KBM-7 (cell line): ENCODE measurements at places on chromosomes 2 and 18.

- DNase-seq = peak; percentile 72
These were observed 9.1 kb downstream of the TMEM127 start for GRCh38 chr2:96256611-96257113.

DNA sequence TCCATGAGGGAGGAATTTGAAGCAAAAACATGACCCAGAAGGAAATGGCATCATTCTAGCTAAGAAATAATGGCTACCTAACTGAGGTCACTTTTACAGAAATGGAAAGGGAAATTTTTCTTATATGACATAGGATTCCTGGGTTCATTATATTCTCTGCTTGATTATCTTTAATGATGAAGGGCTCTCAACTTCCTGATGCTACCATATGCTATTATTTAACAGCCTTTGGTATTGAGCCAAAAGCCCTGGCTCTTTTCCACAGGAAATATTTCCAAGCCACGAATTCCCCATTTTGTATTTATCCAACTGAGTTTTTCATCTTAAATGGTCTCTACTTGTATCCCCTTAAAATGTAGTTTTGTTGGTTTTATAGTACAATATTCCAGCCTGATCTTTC lies 63.2 kb upstream of the NPAS2 start:
- DNase-seq = no peak

GRCh38 chr2:232927032-232927792 lies 57.1 kb downstream of the SNORC start:
- no peak for DNase-seq

DNA sequence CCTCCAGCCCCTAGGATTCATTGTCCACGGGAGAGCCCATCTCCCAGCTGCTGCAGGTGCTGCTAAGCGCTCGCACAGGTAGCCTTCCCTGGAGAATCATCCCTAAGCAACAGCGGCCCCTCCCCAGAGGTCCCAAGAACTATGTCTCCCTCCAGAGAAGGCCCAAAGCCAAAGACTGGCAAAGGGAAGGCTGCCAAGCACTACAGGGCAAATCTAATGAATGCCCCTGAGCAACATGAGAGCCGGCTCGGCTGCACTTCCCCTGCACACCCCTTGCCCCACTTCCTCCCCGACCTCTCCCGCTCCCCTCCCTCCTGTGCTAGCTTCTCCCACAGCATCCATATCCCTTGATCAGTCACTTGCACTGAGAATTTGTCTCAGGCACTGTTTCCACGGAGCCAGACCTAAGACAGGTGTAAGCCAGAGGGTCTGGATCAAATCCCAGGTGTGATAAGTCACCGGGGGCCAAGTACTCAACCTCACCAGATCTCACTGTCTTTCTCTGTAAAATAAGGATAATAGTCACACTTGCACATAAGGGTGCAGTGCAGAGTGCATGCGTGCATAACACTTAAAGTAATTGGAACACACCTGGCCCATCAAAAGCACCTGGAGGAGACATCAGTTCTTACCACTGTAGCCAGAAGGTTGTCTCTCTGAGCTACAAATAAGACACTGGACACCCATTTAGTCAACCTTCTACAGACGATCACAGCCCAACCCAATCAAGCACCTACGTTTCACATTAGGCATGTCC lies 20.1 kb upstream of the COL6A3 start:
- no peak for DNase-seq

- no peak for DNase-seq
These were observed 95.3 kb downstream of the SMC6 start for GRCh38 chr2:17658251-17658843.

DNA sequence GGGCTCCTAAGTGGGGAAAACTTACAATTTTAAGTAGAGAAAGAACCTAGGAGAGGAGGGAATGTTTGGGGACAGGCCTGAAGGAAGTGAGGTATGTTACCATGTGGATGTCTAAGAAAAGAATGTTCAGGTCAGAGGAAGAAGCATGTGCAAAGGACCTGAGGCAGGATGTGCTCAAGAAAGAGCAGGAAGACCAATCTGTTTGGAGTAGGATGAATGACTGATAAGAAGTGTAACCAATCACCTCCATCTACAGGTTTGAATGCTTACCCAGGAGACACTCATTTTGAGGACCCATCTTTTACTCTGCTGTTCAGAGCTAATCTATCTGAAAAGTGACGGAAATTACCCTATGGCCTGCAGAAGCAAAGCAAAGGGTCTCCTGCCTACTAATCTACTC lies 342.3 kb downstream of the ARHGAP15 start:
- DNase-seq = no peak

GRCh38 chr18:12391487-12392165 lies 14.6 kb upstream of the AFG3L2 start:
- DNase-seq = peak; percentile 71

DNA sequence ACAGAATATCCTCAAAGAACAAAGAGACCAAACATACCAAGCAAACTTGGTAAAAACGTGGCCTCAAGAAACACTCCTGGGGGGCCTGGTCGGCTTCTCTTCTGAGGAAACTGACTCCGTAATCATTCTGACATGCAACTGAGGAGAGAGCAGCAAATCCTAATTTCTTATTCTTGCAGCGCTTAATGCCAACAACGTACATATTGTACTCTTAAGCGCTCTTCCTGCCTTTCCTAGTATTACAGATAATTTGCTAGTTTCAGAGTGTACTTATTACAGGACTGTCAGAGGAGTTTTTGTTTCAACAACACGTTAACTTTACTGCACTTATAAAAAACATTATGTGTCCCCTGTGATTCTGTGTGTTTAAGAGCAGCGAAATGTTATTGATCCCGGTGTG lies 64.9 kb downstream of the ZNF521 start:
- no peak for DNase-seq

- no peak for DNase-seq
These were observed 214.7 kb downstream of the KLHL29 start for GRCh38 chr2:23599667-23600066.
